ENCODE measurements at places on chromosomes 1 and 21.
A peak's percentile ranks its signal among the peaks of the same experiment; 100 is the strongest.

DNA sequence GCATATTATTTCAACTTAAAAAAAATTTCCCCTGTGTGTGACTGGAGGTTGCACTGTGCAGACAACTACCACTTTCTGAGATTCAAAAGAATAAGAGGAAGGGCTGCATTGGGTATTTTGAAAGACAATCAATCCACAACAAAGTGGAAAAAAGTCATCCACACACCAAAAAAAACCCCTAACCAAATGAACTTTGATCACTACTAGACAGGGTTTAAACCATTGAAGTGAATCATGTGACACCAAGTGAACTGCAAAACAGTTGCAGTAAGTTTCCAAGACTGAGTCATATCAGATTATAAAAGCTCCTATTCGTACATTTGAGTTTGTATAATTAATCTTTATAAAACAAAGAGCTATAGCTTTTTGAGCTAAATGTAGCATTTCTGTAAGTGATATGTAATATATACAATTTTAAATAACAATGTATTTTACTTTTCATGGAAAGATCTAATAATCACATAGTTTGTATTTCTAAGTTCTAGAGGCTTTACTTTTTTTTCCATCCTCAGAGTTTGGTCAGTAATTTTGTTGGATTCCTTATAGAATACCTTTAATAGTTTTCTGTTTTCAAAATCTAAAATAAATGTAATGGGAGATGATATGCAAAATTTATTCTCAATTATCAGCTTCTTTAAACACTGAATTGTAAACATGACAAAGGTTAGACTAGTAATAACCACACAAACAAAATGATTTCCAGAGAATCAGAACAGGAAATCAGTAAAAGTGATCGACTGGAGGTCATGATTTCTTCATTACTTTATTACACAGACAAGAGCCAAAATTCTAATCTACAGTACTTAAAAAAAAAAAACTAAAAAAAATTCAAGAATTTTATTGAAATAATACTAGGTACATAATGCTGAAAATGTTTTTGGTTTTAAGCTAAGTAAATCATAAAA lies 50.5 kb upstream of the GFI1 start:
- peaks cover 56% of the 10 kb centered on the region for H3K4me1 ChIP-seq
- H3K4me3 ChIP-seq = peak overlapping the region; percentile 92
- DNase-seq = peak; percentile 64
- H3K36me3 ChIP-seq = peaks cover 7% of the 10 kb centered on the region
- peak overlapping the region; percentile 96 for H3K27ac ChIP-seq

GRCh38 chr1:236288620-236288976 lies 6.8 kb upstream of the ERO1B start:
- peaks cover 22% of the 10 kb centered on the region for H3K27me3 ChIP-seq
- no peaks in the 10 kb centered on the region for H3K36me3 ChIP-seq
- no peak overlapping the region for H3K4me3 ChIP-seq
- peaks cover 13% of the 10 kb centered on the region for H3K4me1 ChIP-seq
- H3K27ac ChIP-seq = no peak overlapping the region

DNA sequence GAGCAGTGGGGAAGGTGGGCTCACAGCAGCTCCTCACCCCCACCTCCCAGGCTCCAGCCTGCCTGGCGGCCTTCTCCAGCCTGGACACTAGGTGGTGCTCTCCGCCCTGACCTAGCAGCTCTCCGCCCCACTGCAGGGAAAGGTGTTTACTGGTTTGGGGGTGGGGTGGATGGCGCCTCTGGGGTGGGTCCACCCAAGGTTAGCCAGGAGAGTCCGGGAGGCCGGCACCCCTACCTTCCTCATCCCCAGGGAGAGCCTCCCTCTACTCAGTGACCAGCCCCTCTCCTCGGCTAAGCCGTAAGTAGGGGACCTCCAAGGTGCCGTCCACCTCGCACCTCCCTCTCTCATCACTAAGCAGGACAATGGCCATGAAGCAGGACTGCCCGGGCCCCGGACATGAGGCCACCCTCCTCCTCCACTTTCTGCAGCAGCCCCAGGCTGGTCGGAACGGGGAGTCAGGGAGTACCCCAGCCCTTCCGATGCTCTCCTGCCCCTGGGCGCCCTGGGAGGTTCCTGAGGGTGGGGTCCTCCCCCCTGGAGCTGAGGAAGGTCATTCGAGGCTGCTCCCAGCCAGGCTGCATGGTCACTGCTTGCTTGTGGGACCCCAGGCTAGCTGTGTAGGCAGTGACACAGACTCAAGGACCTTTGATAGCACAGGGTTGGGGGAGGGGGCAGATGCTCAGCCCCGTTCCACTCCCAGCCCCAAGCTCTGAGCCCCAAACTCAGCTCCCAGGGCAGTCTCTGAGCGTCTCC lies 101.4 kb upstream of the VAMP3 start:
- no peak overlapping the region for H3K27ac ChIP-seq
- no peak overlapping the region for H3K4me3 ChIP-seq
- H3K36me3 ChIP-seq = no peaks in the 10 kb centered on the region
- peaks cover 3% of the 10 kb centered on the region for H3K27me3 ChIP-seq
- no peak for DNase-seq

- DNase-seq = peak; percentile 56
- H3K4me1 ChIP-seq = peaks cover 44% of the 10 kb centered on the region
- peak overlapping the region; percentile 89 for H3K27ac ChIP-seq
Observed at GRCh38 chr1:3902111-3902511, 2.0 kb upstream of the C1orf174 start.

DNA sequence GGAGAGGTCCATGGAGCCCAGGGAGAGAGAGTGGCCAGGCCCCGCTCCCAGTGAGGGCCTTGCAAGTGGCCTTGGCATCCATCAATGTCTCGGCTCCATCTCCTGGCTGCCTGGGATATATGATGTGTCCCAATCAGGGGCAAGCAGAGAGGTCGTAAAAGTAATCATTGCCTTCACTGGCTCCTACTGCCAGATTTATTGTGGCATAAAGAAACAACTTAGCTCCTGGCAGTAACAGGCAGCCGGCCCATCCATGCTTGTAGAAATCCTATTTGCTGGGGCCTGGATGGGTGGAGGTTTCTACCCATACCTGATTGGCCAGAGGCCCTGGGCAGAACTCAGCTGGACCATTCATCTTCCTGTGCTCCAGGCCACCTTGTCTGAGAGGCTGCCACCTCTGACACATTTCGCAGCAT lies 272.6 kb downstream of the MATN1 start:
- no peaks in the 10 kb centered on the region for H3K36me3 ChIP-seq
- H3K27me3 ChIP-seq = peaks cover 3% of the 10 kb centered on the region
- no peak for DNase-seq
- H3K4me3 ChIP-seq = no peak overlapping the region
- H3K4me1 ChIP-seq = no peaks in the 10 kb centered on the region

GRCh38 chr1:201537028-201537427 lies 1.9 kb upstream of the NAV1 start:
- no peak overlapping the region for H3K4me3 ChIP-seq

GRCh38 chr1:199064971-199065370 lies 426.1 kb downstream of the PTPRC start:
- peaks cover 11% of the 10 kb centered on the region for H3K4me1 ChIP-seq
- no peaks in the 10 kb centered on the region for H3K27me3 ChIP-seq
- DNase-seq = no peak
- H3K4me3 ChIP-seq = no peak overlapping the region

DNA sequence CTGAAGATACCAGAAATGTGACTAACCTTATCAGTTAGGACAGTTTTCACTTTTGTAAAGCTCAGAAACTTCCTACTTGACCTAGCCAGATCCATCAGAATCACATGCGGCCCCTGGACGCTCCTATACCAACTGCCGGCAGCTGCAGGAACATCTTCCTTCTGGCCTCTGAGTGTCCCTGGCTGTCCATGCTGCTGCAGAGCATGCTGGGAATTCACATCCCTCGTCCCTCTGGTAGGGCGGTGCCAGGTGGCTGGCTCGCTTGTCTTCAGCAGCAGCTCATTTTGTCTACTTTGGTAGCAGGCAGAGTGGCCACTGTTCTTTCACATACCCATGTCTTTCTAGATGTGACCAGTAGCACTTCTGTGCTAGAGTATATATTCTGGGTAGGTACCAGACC lies 34.4 kb downstream of the HHAT start:
- H3K27me3 ChIP-seq = peaks cover 4% of the 10 kb centered on the region
- H3K27ac ChIP-seq = no peak overlapping the region
- H3K4me1 ChIP-seq = no peaks in the 10 kb centered on the region
- DNase-seq = no peak
- no peaks in the 10 kb centered on the region for H3K36me3 ChIP-seq

DNA sequence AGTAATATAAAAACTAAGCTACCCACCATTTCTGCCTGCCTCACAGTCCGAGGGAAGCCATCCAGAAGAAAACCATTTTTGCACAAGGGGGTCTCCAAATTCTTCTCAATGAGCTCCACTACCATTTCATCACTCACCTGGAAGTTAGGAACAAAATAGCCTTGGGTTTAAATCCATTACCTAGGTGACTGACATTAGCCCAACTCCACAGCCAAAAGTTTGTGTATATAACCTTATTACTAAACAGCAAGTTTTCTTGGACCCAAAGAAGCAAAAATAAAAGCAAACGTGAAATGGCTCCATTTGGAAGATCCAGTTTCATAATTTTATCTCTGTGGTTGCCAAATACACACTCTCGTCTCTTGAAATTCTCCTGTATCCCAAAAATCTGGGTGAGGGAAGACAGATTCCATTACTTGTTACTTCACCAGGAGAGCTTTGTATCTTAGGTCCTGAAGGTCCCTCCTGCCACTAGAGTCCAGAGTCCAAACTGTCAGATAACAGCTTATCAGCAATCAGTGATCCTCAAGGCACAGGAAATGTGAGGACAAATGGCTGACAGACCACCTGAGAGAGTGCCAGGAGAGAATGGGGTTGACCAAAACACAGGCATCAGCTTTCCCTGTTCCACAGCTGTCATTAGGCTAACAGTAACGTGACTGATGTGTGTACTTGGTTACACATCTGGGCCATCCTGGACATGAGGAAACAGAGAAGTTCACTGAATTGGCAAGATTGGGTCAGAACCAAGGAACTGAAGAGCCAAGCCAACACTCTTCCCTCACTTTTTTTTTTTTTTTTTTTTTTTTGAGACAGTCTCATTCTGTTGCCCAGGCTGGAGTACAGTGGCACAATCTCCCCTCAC lies 14.9 kb downstream of the AK2 start:
- peaks cover 60% of the 10 kb centered on the region for H3K4me1 ChIP-seq
- no peak for DNase-seq
- peak overlapping the region; percentile 72 for H3K27ac ChIP-seq
- no peaks in the 10 kb centered on the region for H3K27me3 ChIP-seq
- no peak overlapping the region for H3K4me3 ChIP-seq

DNA sequence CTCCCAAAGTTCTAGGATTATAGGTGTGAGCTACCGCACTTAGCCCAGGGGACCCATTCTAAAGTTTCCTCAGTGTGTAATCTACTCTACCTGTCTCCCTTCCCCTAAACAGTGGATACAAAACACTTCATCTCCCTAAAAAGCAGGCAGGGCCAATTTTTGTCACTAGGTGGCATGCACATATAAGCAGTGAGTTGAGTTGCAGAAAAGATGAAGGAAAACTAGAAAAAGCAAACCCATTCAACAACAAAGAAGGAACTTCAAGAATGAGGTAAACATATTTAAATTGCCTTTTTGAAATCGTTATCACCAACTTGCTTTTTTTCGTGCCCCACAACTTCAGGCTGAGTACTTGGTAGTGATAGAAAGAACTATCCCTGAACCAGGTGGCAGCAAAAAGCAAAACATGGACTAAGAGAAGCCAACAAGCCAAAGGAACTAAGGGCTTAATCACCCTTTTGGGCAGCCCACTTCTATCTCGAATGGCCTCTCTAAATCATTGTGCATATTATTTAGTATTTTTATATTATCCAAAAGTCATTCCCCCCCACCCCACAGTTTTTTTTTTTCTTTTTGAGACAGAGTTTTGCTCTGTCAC lies 19.7 kb upstream of the ALDH9A1 start:
- H3K4me1 ChIP-seq = no peaks in the 10 kb centered on the region
- H3K27ac ChIP-seq = no peak overlapping the region
- no peak overlapping the region for H3K4me3 ChIP-seq
- no peaks in the 10 kb centered on the region for H3K27me3 ChIP-seq

DNA sequence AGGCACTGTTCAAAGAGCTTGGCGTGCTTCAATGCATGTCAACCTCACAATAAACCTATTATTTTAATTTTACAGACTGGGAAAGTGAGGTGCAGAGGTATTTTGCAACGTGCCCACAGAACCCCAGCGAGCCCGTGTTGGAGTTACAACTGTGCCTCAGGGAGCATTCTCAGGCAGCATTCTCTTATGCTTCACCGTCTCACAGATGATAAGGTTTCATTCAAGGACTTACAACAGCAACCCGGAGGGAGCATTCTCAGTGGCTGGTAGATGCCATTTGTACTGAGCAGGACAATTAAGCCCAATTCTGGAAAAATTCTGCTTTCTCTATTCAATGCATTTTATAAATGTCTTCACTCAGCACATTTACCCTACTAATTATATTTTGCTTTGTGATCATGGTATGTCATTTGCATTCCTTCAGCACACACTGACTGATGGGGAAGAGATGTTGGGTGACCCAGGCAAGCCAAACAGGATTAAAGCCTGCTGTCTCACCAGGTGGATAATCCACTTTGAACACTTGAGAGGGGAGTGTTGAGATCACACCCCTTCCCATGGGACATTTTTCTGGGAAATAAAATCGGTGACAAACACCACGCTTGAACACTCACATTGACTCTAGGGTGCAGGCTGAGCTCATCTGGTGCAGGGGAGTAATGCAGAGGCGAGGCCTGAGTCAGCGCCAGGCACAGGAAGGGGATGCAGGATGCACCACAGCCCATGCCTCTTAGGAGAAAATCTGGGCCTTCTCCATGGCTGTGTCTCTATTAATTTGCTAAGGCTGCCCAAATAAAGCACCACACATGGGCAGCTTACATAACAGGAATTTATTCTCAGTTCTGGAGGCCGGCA lies 113.9 kb downstream of the CLIC6 start:
- H3K4me1 ChIP-seq = peaks cover 7% of the 10 kb centered on the region
- H3K4me3 ChIP-seq = no peak overlapping the region
- no peaks in the 10 kb centered on the region for H3K27me3 ChIP-seq
- no peaks in the 10 kb centered on the region for H3K36me3 ChIP-seq

GRCh38 chr1:217982331-217983050 lies 302.6 kb upstream of the RRP15 start:
- no peak for DNase-seq
- no peak overlapping the region for H3K4me3 ChIP-seq
- H3K36me3 ChIP-seq = no peaks in the 10 kb centered on the region
- H3K27ac ChIP-seq = no peak overlapping the region
- H3K27me3 ChIP-seq = no peaks in the 10 kb centered on the region

GRCh38 chr21:44943686-44944550 lies 4.1 kb downstream of the SLX9 start:
- no peak overlapping the region for H3K27ac ChIP-seq
- peak; percentile 38 for DNase-seq
- peaks cover 32% of the 10 kb centered on the region for H3K4me1 ChIP-seq
- H3K36me3 ChIP-seq = peaks cover 7% of the 10 kb centered on the region
- H3K4me3 ChIP-seq = no peak overlapping the region
- no peaks in the 10 kb centered on the region for H3K27me3 ChIP-seq
